ENCODE measurements at places on chromosomes 7 and 10. TPM values are rescaled to one million over a fixed set of nuclear protein-coding genes. Genes with fewer than 3 reads are reported as not detected.

The MKRN1 gene
- total RNA-seq, result 78.5 TPM

The FLNC gene
- total RNA-seq, result 121 TPM

The BUD23 gene
- total RNA-seq, result 138 TPM

The ZNF503 gene
- total RNA-seq, result 42.3 TPM

The OR2A42 gene
- not detected for total RNA-seq

The BUB3 gene
- total RNA-seq, result 291 TPM

The ZNF853 gene
- 1.0 TPM for total RNA-seq

The IGF2BP3 gene
- 11.7 TPM for total RNA-seq

The SEMA3E gene
- total RNA-seq, result 5.9 TPM

The BICC1 gene
- total RNA-seq, result 11.9 TPM

The C10orf71 gene
- total RNA-seq, result not detected

The DGKI gene
- 0.52 TPM for total RNA-seq

The COL13A1 gene
- total RNA-seq, result 299 TPM

The ASZ1 gene
- total RNA-seq, result not detected

The PAPSS2 gene
- total RNA-seq, result 17.3 TPM

The ANKRD26 gene
- 2.9 TPM for total RNA-seq

The CAMK2B gene
- total RNA-seq, result 1.2 TPM

The POU6F2 gene
- not detected for total RNA-seq

The FAM25C gene
- total RNA-seq, result not detected

The CALHM3 gene
- total RNA-seq, result 4.1 TPM

The LIPM gene
- total RNA-seq, result not detected

The ADCY1 gene
- 3.1 TPM for total RNA-seq

The ZNF487 gene
- total RNA-seq, result 9.4 TPM
